ENCODE measurements at places on chromosomes 2 and 18.

- no peak for DNase-seq
These were observed 153.4 kb upstream of the SOX11 start for GRCh38 chr2:5538772-5539171.

DNA sequence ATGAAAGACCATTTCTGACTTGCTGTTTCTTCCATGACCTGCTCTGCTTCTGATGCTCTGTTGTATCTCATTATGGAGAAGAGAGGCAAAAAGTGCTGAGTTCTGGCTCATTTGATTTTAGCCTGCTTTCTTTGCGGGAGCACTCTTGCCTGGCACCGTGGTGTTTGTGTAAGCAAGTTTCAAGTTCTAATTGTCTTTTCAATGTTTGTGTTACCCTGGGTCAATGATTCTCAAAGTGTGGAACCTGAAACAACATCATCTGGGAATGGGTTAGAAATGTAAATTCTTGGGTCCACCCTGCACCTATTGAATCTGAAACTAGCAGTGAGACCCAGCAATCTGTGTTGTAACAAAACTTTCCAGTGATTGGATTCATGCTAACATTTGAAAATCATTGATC, 85.5 kb upstream of the STON1 start:
- no peak for DNase-seq

DNA sequence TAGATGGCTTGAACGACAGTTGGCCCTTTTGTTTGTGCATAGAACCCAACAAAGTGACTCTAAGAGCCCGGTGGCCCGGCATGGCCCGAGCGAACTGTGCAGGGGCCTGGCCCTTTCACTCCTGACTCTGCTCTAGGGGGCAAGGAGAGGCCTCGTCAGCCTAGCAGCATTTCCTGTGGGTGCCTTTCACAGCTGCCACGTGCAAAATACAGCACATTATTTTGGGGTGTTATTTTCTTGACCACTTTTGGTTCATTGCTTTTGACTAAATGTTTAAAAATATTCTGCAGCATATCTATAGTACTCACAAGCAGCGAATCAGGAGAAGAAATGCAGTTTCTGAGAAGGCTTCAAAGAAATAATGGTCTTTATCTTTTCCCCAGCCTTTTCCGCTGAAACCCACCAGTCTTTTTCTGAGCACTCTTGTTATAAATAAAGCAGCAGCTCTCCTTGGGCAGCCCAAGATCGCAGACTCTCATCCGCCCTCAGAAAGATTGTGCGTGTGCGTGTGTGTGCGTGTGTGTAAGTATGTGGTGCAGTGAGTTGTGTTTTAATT, 31.3 kb downstream of the DGKD start:
- no peak for DNase-seq

GRCh38 chr2:158499383-158499782, 42.6 kb downstream of the PKP4 start:
- no peak for DNase-seq

GRCh38 chr18:56217406-56217805, 421.0 kb downstream of the TXNL1 start:
- DNase-seq, result no peak

DNA sequence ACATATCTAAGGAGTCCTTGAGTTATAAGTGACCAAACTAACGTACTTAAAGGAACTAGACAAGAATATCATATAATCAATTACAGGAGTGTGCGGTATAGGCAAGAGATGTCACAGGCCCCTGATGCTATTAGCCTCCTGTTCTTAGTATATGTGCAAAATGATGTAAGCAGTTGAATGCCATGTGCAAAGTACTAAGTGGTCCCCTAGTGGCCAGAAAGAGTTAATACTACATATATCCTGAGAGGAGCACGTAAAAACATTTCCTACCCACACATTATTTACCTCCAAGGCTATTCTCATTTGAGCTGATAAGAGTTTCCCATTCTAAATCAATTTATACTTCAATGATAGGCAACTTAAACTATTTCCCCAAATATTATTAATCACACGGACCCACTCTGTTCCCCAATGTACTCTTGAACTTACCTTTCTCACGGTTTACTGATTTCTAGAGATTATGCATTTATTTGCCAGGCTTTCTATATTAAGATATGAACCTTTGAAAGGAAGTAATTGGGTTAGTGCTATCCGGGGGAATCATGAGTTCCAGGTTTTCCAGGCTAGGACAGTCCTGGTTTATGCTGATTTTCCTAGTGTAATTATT, 158.0 kb upstream of the KLHL14 start:
- DNase-seq, result no peak

- DNase-seq, result no peak
These were observed 17.4 kb downstream of the PPP4R1 start for GRCh38 chr18:9596843-9597526.

DNA sequence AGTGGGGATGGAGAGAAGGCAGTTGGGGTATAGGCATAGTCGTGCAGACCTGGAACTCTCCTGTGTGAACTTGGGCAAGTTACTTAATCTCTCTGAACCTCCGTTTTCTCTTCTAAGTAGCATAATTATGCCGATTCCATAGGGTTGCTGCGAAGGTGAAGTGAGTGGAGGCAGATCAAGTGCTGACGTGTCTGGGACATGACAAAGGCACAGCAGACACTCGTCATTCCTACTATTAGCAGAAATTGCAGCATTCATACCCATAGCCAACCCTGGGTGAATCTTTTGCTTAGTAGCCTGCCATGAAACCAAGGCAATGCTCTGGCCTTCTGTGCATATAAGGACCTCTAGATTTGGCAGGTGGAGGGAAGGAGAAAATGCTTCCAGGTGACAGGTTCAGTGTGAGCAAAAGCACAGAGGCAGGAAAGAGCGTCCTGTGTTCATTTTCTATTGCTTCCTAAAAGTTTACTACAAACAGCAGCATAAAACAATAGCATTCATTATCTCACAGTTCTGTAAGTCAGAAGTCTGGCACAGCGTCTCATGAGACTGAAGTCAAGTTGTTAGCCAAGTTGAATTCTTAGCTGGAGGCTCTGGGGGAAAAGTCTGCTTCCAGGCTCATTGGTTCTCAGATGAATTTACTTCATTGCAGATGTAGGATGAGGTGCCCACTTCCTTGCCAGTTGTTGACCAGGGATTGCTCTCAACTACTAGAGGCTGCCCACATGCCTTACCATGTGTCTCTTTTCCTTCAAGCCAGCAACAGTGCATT, 77.8 kb downstream of the CTIF start:
- no peak for DNase-seq

- DNase-seq, result peak; percentile 93
These were observed at the start of gene ACP1 for GRCh38 chr2:264493-265468. ACP1 (plus strand) TSS chr2:264947; CDS start chr2:264965, 18 bp downstream.

DNA sequence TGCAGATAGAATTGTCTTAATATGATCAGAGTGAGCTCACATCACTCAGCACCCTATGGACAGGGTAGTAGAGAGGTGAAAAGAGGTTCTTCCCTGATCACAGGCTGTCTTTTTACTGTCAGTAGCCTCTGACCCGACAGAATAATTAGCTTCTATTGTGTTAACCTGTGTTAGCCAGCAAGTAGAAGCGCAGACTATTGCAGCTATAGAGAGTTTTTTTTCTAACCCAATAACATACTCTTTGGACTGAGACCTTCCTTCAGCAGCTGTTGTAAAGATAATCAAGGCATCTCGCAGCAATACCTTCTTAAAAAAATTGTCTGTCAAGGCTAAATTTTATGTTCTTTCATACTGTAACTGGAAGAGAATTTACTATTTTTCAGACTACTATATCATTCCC, 670.4 kb downstream of the ADCYAP1 start:
- no peak for DNase-seq

- DNase-seq, result no peak
These were observed 223.2 kb downstream of the LDLRAD4 start for GRCh38 chr18:13441736-13442135.

GRCh38 chr18:76546088-76546435, 51.0 kb upstream of the ZNF516 start:
- no peak for DNase-seq

- no peak for DNase-seq
These were observed 207.0 kb upstream of the AGAP1 start for GRCh38 chr2:235286622-235287374.
